ENCODE measurements at places on chromosomes 11 and 22.

GRCh38 chr11:63237413-63237812 is 6.0 kb downstream of the SLC22A25 start:
- no peak for DNase-seq

- DNase-seq, result peak; percentile 31
These were observed 3.8 kb downstream of the CSNK1E start for GRCh38 chr22:38313384-38313955.

DNA sequence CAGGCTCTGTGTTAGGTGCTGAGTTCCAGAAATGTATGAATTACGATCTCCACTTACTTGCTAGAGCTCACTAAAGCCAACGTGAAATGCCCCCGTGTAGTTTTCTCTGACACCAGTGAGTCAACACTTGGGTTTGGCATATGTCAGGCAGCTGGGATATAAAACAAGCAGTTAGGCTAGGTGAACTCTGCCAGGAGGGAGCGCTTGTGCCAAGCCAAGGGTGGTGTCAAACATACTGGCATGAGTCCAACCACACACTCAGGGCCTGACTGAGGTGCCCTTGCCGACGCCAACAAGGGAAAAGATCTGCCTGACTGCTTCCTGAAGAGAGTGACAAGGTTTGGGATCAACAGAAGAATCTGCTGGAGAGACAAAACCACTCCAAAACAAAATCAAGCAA is 167.8 kb upstream of the NARS2 start:
- no peak for DNase-seq

- no peak for DNase-seq
These were observed 24.9 kb downstream of the CLPB start for GRCh38 chr11:72409458-72409857.

DNA sequence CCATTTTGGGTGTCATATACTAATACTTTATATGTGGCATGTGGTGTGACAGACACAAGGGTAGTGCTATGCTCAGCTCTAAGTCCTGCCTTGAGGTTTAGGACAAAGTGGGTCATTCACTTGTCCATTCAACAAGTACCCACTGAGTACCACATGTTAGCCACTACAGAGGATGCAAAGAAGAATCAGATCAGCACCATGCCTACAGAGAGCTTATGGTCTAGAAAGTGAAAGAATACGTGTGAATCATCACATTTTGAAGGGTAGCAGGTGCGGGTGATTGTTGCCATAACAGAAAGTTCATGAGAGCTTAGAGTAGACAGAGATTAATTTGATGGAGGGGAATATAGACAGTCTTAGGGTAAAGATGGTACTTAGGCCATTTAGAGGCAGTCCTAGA is 18.3 kb downstream of the CLMP start:
- DNase-seq, result no peak

DNA sequence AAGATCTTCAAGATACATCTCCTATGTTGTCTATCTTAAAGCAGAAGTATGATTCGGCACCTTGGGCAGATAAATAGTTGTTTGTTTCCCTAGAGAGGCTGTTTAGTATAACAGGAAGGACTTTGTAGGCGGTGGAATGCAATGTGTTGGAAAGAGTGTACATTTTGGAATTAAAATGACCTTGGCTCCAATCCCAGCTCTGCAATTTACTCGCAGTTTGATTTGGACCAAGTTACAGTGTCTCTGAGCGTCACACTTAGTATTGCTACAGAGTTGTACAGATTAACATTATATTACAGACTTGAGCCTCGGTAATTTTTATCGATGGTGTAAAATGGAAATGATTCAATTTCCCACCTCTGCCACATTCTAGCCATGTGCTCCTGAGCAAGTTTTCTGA is 265.3 kb downstream of the OPCML start:
- no peak for DNase-seq

GRCh38 chr11:69320756-69321741 is 27.1 kb downstream of the MYEOV start:
- DNase-seq, result peak; percentile 13

- DNase-seq, result no peak
These were observed 37.1 kb upstream of the NNMT start for GRCh38 chr11:114259124-114259526.

DNA sequence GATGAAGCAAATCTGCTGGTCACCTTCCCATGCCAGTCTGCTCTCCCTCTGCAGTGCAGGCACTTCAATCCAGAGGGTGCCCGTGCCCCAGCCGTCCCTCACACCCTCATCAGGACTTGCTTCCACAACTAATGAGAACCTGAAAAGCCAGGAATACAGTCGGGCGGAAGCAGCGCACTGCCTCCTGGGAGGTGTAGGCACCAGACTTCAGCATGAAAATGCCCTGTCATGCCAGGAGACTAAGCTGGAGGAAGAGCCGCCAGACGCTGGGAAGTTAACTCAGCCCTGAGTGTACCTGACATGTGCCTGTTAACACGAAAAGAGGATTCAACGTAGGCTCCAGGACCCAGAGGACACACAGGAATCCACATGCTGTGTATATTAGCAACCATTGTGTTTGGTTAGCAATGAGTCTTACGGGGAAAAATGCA is 40.1 kb upstream of the FLI1 start:
- DNase-seq, result no peak

GRCh38 chr11:69040581-69041260 is 8.0 kb upstream of the TPCN2 start:
- DNase-seq, result no peak

- peak; percentile 67 for DNase-seq
These were observed 115.6 kb downstream of the SLC1A2 start for GRCh38 chr11:35303596-35304385.

- DNase-seq, result no peak
These were observed 6.3 kb upstream of the ADAMTS8 start for GRCh38 chr11:130434521-130435223.

- no peak for DNase-seq
These were observed 284.7 kb downstream of the ST3GAL4 start for GRCh38 chr11:126640186-126640585.

GRCh38 chr22:17903564-17904295 is 120.6 kb downstream of the MICAL3 start:
- DNase-seq, result no peak

GRCh38 chr11:125356797-125357196 is 139.3 kb downstream of the FEZ1 start:
- no peak for DNase-seq

DNA sequence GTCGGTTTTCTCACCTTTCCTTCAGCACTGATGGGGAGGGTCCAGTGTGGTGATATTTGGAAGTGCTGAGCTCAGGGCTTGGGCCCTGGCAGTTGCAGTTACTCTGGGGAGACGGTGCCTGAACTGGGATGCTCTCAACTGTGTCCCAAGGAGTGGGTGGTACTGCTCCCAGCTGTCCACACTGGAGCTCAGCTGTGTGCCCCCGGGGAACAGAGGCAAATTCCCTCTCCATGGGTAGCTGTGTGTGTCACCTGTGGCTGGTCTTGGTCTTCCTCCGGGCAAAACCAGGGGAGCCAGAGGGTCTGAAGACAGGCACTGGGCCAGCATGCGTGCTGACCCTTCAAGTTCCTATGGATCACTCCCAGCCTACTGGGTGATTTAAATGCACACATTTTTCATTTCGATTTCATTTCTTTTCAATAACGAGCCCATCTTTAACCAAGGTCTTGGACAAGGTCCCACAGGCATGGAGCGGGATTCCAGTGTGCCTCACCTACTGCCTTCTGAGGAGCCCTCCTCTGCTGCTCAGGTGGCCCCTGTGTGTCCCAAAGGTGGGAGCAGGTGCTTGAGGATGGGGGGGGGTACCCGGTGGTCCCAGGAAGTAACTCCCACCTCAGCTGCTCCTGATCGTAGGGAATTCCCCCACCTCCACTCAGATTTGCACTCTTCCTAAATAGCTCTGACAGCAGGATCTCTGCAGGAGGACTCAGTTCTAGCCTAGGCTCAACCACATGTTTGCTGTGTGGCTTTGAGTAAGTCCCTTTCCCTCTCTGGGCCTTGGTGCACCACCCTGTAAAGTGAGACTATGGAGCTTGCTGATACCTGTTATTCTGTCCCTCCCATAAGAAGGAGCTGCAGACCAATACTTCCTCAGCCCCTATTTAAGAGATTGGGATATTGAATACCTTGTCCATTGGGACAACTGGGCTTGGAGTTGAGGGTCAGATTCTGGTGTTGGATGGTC is 16.8 kb downstream of the PRDM11 start:
- no peak for DNase-seq

- DNase-seq, result no peak
These were observed 497 bp upstream of the SSRP1 start for GRCh38 chr11:57336111-57336666.

- no peak for DNase-seq
These were observed 75.8 kb downstream of the GGTLC2 start for GRCh38 chr22:22720201-22720723.

GRCh38 chr22:19062139-19062942 is 59.9 kb downstream of the DGCR2 start:
- no peak for DNase-seq

- DNase-seq, result no peak
These were observed 4.4 kb downstream of the HPS4 start for GRCh38 chr22:26479043-26479791.

- no peak for DNase-seq
These were observed 8.2 kb downstream of the GTPBP1 start for GRCh38 chr22:38713921-38714320.

DNA sequence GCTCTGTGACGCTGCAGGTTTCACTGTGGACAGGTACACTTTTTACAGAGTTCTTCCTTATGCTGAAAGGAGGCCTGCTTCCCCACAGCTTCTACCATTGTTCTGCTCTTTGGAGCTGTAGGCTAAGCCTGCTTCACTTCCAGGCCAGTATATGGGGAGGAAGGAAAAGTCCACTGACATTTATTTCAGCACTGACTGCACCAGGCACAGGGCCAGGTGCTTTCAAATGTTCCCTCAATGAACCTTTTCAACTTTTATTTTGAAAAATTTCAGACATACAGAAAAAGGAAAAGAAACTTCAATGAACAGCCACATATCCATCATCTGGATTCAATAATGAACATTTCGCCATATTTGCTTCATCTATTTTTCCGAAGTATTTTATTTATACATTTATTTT is 22.0 kb downstream of the POU2F3 start:
- no peak for DNase-seq

DNA sequence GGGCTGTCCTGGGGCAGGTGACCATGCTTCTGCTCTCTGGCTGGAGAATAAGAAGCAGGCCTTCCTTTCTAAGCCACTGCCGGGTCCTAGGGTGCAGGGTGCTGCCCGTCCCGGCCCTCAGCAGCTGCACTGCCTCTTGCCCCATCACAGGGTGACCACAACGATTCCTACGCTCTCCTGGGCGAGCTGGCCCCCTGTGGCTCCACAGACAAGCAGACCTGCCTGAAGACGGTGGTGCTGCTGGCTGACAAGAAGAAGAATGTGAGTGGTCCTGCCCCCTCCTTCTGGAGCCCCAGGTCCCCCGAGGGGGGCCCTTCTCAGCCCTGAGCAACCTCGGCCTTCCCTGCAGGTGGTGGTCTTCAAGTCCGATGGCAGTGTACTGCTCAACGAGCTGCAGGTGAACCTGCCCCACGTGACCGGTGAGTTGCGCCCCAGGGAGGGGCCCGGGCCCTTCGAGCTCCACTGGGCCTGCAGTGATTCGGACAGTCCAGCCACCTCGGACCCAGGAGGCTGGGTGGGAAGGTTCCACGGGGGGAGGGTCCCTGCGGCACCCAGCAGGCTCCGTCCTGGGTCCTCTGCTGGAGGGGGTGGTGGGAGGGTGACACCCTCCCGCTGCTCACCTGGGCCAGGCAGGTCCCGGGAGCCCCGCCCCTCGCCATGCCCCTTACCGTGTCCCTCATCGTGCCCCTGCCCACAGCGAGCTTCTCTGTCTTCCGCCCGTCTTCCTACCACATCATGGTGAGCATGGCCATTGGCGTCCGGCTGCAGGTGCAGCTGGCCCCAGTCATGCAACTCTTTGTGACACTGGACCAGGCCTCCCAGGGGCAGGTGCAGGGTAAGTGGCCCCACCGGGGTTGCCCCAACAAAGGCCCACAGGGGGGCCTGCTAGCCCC is 8.3 kb downstream of the MUC2 start:
- DNase-seq, result no peak

GRCh38 chr11:62902932-62903331 is 18.2 kb downstream of the CHRM1 start:
- DNase-seq, result no peak
